ENCODE measurements at places on chromosomes 16 and 17.

- no peak for DNase-seq
Observed at GRCh38 chr17:80855196-80855947, 136.3 kb upstream of the CHMP6 start.

DNA sequence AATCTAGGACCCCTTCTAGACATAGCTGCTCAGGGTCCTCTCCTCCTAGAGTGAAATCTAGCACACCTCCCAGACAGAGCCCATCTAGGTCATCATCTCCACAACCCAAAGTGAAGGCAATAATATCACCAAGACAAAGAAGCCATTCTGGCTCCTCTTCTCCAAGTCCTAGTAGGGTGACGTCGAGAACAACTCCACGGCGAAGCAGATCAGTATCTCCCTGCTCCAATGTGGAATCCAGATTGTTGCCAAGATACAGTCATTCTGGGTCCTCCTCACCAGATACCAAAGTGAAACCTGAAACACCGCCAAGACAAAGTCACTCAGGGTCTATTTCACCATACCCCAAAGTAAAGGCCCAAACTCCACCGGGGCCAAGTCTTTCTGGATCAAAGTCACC, 10.7 kb downstream of the SRRM2 start:
- DNase-seq, result no peak

- DNase-seq, result no peak
Observed at GRCh38 chr17:8885967-8886684, 18.7 kb upstream of the PIK3R6 start.

DNA sequence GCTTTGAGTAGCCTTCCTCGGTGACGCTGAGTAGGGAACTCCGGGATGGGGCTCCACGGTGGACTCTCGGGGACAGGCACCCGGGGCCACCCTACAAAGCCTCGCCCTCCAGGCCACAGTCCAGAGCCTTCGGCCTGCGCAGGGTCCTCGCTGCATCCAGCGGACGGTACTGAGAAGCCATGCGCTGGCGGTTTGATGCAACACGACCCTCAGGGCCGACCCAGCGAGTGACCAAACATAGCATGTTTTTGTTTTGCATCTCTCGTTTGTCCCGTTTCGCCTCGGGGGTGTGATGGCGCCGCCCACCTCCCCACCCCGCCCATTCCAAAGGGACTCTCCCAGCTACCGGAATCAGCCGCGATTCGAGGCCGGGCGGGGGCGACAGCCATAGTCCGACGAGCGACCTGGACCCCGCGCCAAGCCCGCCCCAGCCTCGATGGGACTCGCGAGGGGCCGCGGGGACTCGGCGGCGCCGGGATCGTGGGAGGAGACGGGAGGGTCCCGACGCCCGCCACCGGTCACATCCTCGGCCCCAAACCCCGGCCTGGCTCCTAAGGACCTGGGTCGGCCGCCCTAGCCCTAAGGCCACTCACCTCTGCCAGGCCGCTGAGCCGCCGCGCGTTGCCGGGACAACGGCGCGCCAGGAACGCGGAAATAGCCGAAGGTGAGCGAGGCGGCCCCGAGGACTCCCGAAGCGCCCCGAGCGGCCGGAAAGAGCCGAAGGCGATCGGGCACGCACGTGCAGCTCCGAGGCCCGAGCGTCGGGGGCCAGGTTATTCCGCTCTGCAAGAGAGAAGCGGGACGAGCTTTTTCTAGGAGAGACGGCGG, 1.6 kb downstream of the IFT140 start:
- DNase-seq, result peak; percentile 88

DNA sequence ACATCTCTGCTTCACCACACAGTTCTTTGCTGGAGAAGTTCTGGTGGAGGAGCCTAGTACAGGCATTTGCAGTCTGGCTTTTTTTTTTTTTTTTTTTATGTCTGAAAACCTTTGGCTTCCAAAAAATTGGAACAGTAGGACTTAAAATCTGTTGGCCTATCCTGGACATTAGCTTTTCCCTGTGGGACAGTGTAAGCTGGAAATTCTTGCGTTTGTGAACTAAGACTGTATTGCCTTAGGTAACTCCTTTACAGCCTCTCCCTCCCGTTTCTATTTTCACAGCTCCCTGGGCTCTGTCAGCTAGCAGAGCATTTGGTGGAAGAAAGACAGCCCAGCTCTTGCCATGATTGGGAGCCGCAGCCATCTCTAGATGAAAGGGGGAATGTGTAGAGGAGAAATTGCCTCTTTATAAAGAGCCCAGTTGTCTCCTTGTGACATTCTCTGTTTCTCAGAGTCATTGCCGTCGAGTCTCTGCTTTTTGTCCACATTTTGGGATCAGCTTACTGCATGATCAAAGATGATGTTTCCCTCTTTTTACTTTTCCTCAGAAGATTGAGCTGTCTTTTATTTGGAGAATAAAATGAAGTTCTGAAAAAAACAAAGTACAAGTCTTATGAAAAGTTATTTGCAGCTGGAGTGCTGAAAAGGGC, 227.5 kb downstream of the SPECC1 start:
- no peak for DNase-seq

DNA sequence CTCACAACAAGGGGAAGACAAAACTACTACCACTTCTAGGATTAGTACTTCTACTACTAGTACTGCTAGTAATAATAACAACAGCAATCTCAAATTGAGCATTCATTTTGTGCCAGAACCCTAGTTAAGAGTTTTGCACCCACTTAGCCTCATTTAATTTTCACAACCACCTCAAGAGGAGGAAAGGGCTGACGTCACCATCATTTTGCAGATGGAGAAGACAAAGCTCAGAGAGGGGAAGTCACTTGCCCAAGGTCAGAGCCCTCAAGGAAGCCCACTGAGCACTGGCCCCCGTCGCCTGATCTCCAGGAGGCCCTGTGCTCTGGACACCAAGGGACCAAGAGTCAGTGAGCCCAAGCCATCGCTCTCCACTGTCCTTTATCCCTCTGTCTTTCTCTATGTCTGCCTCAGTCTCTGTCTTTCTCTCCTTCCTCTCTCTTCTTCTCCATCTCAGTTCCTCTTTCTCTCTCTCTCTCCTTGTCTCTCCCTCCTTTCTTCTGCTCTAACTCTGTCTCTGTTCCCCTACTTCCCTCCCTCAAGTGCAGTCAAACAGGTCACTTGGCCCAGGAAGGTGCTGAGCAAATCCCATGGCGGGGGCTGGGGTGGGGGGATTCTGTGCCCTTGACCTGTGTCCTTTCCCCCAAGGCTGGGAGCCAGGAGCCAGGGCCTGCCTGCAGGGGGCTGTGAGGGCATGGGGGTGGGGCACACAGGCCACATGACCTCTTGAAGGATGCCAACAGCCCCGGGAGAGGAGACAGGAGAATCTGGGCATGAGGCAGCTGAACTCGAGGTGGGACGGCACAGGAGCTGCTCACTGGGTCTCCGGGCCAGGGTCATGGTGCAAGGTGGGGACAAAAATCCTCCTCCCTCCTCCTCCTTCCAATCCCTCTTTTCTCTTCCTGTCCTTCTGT, 11.2 kb upstream of the NGFR start:
- no peak for DNase-seq

DNA sequence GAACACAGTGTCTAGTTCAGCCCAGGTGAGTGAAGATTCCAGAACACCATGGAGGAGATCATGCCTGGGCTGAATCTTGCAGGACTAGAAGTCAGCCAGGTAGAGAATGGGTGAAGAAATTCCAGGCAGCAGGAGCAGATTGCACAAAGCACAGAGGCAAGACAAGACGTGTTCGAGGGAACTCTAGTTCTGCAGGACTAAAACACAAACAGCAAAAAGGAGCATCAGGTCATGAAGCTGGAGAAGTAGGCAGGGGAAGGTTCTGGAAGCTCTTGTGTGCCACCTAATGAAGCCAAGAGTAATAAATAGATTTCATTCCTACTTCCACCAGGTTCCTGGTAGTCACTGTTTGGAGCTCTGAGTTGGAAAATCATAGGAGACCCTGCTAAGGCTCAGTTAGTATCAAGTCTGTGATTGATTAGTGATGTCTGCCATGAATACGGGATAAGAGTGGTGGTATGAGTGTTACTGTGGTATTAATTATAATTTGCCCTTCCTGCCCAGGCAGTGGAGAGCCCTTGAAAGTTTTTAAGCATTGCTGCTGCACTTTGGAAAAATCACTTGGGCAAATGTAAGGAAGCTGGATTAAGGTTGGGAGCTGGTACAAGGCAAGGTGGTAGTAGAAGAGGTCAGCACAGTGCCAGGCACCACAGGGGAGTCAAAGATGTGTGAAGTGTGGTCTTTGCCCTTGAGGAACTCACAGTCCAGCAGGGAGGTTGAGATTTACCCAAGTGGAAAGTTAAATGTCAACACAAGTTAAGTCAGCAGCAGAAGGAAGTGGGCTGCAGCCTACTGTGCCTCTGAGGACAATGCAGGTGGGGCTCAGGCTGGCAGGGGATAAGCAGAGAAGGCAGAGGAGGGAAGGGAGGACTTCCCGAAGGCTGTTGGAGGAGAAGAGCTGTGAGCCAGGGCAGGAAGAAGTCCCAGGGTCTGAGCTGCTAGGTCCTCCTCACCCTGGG, 13.5 kb upstream of the FOXN1 start:
- DNase-seq, result no peak

- no peak for DNase-seq
Observed at GRCh38 chr16:88867581-88868246, 1.3 kb upstream of the PABPN1L start.

- peak; percentile 29 for DNase-seq
Observed at GRCh38 chr16:69311533-69312387, 610 bp downstream of the VPS4A start.
